ENCODE measurements at places on chromosomes 16 and 17.

- DNase-seq = no peak
Measured at GRCh38 chr16:85074225-85074914, 37.9 kb downstream of the CIBAR2 start.

- DNase-seq = no peak
Measured at GRCh38 chr16:84048270-84048669, 5.7 kb upstream of the SLC38A8 start.

GRCh38 chr17:39229274-39229913 lies 3.6 kb upstream of the STAC2 start:
- no peak for DNase-seq

GRCh38 chr16:49469930-49470451 lies 96.4 kb downstream of the C16orf78 start:
- DNase-seq = no peak

DNA sequence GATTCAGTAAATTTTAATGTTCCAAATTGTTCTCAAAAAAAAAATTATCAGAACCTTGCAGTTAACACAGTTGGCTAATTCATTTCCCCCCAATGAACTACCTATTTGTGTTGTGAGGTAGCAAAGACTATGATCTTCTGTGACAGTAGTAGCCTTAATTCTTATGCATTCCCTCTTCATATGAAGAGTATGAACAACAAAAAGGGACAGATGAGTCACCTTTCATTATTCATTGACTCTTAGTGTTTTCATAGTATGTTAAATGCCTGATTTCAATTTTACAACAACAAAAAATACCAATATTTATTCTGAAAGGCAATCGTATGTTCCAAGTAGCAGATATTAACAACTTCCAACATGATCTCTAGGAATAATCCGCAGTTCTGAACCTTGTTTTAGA lies 3.6 kb upstream of the SLFN11 start:
- DNase-seq = no peak

GRCh38 chr17:73371836-73372235 lies 60.0 kb upstream of the CDC42EP4 start:
- DNase-seq = no peak

DNA sequence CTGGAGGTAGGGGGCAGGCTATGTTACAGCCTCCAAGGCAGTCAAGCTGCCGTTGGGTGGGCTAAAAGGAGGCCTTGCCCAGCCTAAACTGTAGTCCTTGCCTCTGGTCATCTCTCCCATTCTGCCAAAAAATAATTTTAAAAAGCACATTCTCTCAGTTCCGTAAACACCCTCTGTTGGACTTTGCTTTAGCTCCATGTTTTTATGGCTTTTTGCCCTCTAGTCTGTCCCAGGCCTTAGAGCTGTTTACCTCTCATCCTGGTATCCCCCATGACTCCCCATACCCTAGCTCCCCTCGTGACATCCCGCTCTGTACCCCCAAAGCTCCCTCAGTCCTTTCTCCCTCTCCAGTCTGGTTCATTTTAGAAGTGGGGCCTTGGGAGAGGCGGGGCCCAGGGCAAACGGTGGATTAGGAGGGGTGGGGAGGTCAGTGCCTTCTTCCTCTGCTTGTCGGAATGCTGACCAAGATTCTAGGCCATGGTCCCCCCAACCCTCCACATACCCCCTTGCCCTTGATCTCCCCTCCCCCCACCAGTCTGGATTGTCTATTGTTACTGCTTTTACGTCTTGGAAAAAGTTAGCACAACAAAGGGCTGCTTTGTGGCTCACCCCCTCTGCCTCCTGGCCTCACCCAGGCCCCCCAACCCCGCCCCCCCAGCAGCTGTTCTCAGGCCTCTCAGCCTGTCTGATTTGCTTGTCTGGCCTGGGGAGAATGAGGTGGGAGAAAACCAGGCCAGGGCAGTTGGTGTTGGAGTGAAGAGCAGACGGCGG lies 18.4 kb downstream of the GJD3 start:
- no peak for DNase-seq

GRCh38 chr16:68071518-68071901 lies 13.7 kb upstream of the NFATC3 start:
- DNase-seq = no peak

DNA sequence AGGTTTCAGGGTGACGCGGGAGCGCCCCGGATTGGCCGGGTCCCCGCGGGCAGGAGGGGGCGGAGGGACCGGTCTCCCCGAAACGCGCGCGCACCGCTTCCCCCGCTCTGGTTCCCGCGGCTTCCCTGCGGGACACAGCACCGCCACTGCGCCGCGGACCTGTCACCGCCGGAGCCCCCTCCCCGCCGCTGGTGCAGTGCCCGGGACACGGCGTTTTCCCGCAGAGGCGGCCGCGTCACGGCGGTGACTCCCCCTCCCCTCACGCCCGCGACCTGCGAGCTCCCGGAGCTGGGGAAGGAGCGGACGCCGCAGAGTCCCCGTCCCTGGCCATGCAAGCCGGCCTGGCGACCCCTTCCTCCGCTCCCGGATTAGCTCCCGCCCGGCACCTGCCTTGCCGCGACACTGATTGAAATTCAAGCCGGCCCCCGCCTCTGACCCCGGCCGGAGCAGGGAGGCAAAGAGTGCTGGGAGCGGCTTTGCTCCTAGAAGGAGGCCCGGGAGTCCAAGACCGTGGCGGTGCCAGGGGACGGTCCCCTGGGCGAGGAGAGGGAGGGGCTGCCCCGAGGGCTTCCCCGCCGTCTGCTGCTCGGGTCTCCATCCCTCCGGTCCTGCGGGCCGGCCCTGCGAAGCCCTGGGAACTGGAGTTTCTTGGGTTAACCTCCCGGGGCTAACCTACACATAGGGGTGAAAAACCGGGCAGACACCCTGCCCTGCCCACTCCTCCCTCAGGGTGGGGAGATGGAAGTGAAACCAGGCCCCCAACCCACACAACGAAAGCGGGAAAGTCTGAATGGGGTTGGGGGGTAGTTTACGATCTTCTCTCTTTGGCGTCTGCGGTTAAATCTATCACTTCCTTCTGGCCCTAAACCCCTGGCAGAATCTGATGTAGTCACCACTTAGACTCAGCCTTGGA lies 1.0 kb downstream of the RHBDL3 start:
- no peak for DNase-seq

- DNase-seq = peak; percentile 73
Measured at GRCh38 chr16:14300705-14301168, 229.6 kb downstream of the MRTFB start.

GRCh38 chr16:75471723-75472633 lies 7.5 kb upstream of the TMEM170A start:
- peak; percentile 70 for DNase-seq

DNA sequence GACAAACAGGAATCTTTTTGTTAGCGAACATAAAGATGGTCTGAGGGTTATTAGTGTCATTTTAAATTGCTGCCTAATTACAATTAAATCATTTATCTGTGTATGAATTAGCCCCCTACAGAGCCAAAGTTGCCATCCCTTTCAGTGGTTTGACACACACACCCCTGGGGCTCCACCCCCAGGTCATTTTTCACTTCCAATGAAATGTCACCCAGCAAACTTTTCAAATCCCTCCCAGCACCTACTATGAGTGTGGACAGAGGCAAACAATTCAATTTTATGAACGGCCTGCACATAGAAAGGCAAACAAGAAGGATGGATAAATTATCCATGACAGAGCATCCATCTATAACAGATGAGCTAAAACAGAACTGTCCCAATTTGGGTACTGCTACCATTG lies 2.4 kb downstream of the MYH10 start:
- DNase-seq = no peak

- DNase-seq = no peak
Measured at GRCh38 chr17:20986767-20987510, 55.9 kb downstream of the USP22 start.

- DNase-seq = peak; percentile 43
Measured at GRCh38 chr16:52069866-52070265, 477.1 kb downstream of the TOX3 start.

DNA sequence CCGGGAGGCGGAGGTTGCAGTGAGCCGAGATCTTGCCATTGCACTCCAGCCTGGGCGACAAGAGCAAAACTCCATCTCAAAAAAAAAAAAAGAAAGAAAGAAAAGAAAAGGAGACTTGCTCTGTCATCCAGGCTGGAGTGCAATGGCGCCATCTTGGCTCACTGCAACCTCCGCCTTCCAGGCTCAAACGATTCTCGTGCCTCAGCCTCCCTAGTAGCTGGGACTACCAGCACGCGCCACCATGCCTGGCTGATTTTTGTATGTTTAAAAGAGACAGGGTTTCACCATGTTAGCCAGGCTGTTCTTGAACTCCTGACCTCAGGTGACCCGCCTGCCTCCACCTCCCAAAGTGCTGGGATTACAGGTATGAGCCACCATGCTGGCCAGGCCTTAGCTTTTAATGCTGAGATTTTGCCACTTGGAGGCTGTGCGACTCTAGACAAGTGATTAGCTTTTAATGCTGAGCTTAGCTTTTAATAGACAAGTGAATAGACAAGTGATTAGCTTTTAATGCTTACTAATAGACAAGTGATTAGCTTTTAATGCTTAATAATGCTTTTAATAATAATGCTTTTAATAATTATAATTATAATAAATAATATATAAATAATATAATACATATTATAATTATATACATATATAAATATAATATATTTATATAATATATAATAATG lies 9.6 kb downstream of the LDAF1 start:
- DNase-seq = no peak

GRCh38 chr16:50960517-50961202 lies 190.4 kb downstream of the SALL1 start:
- no peak for DNase-seq

GRCh38 chr17:69141431-69142174 lies at the start of gene ABCA6:
ABCA6 (minus strand) TSS chr17:69141895; CDS start chr17:69140703, 1,192 bp downstream.
- DNase-seq = peak; percentile 68

DNA sequence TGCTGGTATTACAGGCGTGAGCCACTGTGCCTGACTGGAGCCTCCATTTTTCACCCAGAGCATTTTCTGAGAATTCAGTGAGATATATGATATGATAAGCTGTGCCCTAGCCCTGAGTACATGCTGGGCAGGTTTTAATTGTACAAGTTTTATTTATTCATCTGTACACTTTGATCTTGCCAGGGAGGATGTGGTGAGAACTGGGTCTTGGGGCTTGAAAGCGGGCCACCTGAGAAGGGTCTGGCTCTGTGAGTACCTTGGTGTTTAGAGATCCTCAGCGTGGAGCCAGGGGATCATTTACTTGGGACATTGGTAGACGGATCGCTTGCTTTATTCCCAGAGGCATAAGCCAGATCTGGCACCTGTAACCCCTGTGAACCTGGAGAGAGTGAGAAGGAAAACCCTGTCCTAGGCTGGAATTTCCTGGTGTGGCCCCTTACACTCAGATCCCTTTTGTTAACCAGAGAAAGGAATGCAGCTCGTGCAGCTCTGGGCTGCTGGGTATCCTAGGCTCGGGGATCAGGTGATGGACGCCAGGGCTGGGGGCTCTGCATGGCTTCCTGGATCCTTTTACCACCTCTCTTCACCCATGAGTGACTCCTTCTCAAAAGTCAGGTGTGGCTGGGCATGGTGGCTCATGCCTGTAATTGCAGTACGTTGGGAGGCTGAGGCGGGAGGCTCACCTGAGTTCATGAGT lies 91.9 kb downstream of the ABCC1 start:
- DNase-seq = no peak

DNA sequence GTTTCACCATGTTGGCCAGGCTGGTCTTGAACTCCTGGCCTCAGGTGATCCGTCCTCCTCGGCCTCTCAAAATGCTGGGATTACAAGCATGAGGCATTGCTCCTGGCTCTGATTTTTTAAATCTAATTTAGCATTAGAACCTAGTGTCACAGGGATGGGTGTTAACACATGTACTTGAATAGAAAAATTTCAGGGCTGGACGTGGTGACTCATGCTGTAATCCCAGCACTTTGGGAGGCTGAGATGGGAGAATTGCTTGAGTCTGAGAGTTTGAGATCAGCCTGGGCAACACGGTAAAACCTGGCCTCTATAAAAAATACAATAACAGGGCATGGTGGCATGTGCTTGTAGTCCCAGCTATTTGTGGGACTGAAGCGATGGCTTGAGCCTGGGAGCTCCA lies 6.0 kb upstream of the RNF135 start:
- no peak for DNase-seq

DNA sequence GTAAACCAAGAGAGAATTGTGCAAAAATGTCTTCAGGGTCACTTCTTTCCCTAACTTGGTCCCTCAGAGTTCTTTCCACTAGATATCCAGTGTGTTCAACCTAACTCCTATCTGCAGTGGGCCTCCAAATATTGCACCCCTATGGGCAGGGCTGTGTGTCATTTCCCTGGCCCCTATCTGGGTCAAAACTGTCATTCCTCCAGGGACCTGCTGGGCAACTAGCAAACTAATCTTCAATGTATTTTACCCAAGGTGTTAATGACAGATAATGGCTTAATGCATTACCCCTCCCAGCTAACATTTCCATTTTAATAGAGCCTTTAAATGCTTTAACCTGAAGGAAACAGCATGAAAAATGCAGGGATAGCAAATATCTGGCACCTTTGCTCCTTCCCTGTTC lies 25.8 kb upstream of the SKAP1 start:
- no peak for DNase-seq

- no peak for DNase-seq
Measured at GRCh38 chr16:48318630-48319029, 66.6 kb downstream of the SIAH1 start.

GRCh38 chr17:29771546-29771945 lies 148.8 kb upstream of the CORO6 start:
- DNase-seq = no peak

DNA sequence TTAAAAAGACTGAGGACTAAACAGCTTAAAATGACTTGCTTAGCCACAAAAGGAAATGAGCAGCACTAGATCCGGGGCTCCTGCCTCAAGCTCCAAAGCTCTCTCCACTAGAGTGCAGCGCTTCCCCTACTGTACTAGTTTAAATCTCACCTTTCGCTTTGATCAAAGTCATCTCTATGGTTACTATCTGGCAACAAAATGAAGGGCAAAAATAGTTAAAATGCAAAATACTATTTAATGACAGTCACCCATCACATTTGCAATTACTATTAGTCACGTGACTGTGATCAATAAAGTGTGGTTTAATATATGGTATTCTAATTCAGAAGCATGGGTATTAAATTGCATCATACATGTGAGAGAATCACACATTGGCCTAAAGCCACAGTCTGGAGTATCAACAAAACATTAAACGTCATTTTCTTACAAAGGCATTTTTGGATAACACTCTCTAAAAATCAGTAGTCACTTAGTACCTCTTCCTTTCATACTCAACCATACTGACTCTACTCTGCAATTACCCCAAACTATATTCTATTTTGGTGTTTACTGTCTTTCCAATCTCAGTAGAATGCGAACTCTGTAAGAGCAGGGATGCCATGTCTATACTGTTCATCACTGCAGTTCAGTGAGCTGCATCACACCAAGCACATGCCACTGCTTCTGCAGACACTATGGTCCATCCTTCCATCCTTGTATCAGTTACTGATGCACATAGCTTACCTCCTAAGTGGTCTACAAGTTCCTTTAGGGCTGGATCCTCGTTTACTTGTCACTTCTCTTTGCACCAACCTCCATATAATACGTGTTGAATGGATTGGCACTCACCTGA lies 6.2 kb downstream of the PSMD12 start:
- no peak for DNase-seq

GRCh38 chr16:85014311-85014710 lies 3.0 kb upstream of the ZDHHC7 start:
- DNase-seq = no peak

DNA sequence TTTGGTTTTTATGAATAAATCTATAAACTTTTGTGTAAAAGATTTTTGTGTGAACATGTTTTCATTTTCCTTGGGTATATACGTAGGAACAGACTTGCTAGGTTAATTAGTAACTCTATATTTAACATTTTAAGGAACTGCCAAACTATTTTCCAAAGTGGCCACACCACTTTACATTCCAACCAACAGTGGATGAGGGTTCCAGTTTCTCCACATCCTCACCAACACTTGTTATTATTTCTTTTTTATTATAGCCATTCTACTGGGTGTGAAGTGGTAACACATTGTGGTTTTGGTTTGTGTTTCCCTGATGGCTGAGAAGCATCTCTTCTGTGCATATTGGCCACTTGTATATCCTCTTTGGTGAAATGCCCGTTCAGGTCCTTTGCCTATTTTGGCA lies 20.0 kb downstream of the LYRM9 start:
- no peak for DNase-seq

Measured in hindlimb muscle (tissue), 1 donor.